HFFc6 (cell line): ENCODE measurements at places on chromosomes 5 and 9.

- no peak for DNase-seq
Measured at GRCh38 chr5:167950126-167950721, 341.2 kb upstream of the WWC1 start.

GRCh38 chr5:174876-175465 lies 16.3 kb upstream of the LRRC14B start:
- no peak for DNase-seq

DNA sequence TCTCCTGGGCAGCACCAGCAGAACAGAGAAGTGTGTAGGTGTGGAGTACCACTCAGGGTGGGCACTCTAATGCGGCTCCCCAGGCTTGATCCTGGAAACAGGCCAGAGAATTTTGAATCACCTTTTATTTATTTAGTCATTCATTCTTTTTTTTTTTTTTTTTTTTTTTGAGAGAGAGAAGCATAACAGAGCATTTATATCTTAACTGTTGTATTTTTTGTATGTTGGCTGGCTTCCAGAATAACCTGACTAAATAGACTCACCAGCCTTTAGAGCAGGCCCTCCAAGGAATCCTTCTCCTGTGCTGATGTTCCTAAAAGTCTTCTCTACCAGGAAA lies 153.4 kb downstream of the PIK3R1 start:
- DNase-seq: no peak

- no peak for DNase-seq
Measured at GRCh38 chr5:83050723-83051340, 26.4 kb downstream of the TMEM167A start.

DNA sequence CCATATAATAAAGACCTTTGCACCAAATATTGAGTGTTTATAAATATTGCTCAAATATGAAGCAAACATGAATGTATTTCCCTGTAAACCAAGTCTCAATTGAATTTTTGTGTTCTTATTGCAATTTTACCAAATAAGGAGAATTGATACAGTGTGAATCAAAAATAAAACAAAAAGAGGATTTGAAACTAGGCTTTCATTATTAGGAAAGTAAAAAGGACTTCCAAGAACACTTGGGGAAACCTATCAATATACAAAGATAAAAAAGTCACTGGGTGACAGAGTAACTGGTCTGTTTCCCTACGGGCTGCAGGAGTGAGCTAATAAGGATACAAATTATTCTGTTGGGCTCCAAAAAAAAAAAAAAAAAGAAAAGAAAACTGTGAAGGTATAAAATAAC lies 44.8 kb upstream of the SNX2 start:
- DNase-seq: no peak
